Stimulated activated naive B cell treated with anti-CD40 and anti-IgM and Interleukin-4, amounts not matched to agents 10 μg/mL and 1 μg/mL and 100 μg/mL, for 72 hours (primary cell): ENCODE measurements at places on chromosomes 7 and 10.

- DNase-seq: no peak
Observed at GRCh38 chr10:50511492-50512213, 112.1 kb downstream of the SGMS1 start.

GRCh38 chr10:44647877-44648542 is 263.1 kb upstream of the CXCL12 start:
- DNase-seq: no peak

GRCh38 chr7:116630932-116631671 is 40.9 kb upstream of the MET start:
- DNase-seq: peak; percentile 15

DNA sequence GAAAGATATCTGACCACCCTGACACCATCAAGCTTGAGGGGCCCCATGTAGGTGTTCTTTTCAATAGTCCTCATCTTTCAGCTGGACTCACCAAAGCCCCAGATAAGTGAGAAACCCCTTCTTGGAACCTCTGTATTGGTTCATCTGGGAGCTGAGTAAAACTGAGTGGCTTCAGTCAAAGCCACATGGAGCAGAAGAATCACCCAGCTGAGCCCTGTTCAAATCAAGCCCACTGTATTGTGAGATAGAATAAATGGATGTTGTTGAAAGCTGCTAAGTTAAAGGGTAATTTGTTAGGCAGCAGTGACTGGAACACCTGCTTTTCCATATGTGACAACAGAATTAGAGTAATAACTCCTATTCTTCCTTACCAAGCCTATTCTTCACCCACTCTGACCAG is 64.8 kb upstream of the SDK1 start:
- DNase-seq: no peak

DNA sequence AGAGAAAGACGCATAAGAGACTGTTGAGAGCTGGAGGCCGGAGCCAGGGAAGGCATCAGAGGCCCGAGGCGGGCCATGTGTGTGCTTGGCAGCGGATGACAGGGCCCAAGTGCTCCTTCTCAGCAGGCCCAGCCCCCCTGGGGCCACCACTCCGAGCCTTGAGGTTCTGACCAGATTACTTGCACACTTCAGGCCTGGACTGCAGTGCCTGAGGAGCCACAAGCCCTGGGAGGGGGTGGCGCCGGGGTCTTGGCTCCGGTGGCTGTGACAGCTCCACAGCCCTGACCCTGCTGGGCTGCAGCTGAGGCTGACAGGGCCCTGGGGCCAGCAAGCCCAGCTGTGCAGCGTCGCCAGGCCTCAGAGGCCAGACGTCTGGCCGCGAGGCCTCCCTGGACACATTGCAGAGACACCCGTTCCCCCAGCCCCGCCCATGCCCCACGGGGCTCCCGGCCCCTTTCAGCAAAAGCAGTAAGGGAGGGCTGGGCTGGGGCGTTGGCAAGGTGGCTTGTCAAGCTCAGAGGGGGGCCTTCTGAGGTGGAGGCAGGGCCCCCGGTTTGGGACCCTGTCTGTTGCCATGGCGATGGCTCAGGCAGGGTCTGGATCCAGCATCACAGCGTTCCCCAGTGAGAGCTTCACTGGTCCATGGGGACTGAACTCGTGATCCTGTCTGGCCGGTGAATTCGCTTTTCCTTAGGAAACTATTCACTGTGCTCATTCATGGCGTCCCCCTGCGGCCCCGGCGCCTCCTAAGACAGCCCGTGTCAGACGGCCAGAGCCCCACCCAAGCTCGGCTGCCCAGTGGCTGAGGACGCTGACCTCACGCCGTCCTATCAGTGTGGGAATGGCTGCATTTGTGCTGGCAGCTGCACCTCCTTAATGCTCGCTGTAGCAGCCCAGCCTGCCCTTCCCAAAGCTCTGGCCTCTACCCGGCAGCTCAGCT is 5.7 kb downstream of the ELN start:
- DNase-seq: no peak

- no peak for DNase-seq
Observed at GRCh38 chr10:107686095-107686494, 521.6 kb upstream of the SORCS1 start.

- DNase-seq: no peak
Observed at GRCh38 chr7:151403764-151404163, 6.1 kb downstream of the WDR86 start.

- DNase-seq: no peak
Observed at GRCh38 chr7:157469181-157470016, 132.6 kb downstream of the DNAJB6 start.

DNA sequence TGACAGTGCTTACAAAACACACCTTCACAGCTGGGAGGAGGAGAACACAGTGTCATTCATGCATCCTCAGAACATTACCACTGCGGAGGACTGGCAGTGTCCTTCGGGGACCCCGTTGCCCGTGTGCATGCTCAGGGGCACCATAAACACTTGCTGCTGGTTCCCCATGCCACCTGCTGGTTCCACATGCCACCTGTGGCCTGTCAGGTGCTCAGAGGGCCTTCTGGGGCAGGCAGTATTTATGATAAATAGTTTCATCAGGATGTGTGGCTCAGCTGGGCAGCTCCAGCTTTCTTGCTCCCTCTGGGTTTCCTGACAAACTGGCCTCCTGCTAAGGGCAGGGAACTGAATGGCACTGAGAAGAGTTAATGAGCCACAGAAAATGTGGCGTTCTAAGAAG is 32.1 kb downstream of the CELF2 start:
- no peak for DNase-seq

GRCh38 chr7:66142334-66142733 is 27.7 kb downstream of the CRCP start:
- no peak for DNase-seq

- no peak for DNase-seq
Observed at GRCh38 chr10:85457191-85457590, 909.4 kb downstream of the GRID1 start.

- DNase-seq: no peak
Observed at GRCh38 chr7:138465046-138465445, 5.0 kb downstream of the TRIM24 start.

- DNase-seq: no peak
Observed at GRCh38 chr7:105594034-105594433, 12.7 kb upstream of the EFCAB10 start.

GRCh38 chr10:30456266-30456665 is 22.3 kb downstream of the MAP3K8 start:
- DNase-seq: no peak

- DNase-seq: no peak
Observed at GRCh38 chr10:113125612-113126011, 175.6 kb downstream of the TCF7L2 start.

DNA sequence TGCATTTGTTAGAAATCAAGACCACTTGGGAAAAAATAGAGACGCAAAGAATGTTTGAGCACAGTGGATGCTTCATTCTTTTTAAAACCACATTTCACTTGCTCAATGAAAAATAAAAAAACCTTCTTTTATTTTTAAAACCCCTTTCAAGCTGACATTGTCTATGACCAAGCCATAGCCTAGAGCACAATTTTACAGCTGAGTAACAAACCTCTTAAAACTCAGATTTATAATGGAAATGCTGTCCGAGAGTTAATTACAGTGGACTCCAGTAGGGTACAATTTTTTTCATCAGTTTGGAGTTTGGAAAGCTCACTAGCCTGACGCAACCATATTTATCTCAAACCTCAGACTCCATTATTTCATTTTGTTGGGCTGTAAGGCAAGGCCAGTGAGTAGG is 116.3 kb downstream of the RNLS start:
- no peak for DNase-seq

DNA sequence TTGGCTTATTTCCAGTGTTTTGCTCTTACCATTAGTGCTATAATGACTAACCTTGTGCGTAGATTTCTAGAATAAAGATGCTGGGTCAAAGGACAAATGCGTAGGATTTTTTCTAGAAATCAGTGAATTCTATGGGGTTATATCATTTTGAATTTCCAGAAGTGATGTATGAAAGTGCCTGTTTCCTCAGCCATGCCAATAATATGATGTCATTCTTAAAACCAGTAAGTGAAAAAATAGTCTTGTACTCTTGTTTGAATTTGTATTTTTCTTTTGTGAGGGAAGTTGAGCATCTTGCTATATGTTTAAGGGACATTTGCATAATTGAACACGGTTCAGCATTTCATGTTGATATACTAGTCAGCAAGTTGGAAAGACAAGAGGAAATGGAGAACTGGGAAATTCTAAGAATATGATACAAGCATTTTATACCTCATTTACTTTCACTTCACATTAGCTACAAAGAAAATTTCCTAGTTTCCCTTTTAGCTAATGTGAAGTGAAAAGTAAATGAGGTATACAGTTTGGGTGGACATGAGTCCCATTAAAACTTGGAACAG is 3.8 kb upstream of the DNAH11 start:
- no peak for DNase-seq

DNA sequence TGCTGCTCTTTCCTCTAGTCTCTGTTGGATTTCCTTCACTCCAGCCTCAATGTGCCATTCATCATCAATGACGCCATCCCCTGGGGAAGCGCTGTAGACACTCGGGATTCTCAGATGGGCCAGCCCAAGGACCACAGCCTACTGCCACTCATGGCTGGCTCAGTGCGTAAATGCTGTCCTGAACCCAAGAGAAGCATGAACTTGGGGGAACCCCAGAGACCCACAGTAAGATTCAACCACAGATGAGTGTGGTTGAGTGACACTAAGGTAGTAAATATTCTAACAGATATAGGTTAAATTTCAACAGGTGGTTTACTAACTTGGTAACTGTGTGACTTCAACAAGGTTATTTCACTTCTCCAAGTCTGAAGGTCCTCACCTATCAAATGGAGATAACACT is 304.1 kb downstream of the GRM8 start:
- no peak for DNase-seq

DNA sequence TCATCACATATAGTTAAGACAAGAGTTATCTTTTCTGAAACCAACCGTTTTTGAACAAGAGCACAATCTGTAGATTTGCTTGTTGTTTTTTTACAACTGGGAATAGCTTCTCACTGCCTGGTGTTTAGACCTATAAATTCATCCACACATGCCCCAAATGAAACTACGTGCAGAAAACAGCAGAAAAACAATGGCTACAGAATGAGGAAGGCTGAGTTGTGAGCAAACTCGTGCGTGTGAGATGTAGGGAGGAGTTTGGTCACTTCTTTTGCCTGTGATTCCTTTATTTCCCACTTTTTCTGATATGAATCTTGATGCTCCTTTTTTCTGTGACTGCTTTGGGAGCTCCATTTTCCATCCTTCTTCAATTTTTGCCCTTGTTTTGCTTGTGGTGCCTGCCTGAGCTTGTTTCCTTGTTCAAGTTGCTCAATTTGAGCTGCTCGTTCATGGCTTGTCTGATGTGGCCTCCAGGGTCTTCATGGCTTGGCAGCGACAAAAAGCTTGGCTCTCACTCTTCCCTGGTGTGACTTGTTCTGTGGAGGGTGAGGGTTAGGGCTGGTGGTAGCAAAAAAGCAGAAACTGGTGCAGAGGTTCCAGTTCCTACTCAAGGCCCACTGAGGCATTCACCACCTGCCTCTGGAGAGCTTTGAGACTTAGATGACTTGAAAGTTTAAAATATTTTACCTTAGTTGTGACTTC is 76.9 kb downstream of the ZNF365 start:
- DNase-seq: no peak

GRCh38 chr7:146375170-146375569 is 258.6 kb downstream of the CNTNAP2 start:
- no peak for DNase-seq

- no peak for DNase-seq
Observed at GRCh38 chr10:57905010-57905409, 362.7 kb downstream of the IPMK start.

GRCh38 chr10:109556399-109556798 is 366.9 kb downstream of the XPNPEP1 start:
- DNase-seq: no peak

- no peak for DNase-seq
Observed at GRCh38 chr7:116193329-116194087, 16.8 kb upstream of the TES start.

DNA sequence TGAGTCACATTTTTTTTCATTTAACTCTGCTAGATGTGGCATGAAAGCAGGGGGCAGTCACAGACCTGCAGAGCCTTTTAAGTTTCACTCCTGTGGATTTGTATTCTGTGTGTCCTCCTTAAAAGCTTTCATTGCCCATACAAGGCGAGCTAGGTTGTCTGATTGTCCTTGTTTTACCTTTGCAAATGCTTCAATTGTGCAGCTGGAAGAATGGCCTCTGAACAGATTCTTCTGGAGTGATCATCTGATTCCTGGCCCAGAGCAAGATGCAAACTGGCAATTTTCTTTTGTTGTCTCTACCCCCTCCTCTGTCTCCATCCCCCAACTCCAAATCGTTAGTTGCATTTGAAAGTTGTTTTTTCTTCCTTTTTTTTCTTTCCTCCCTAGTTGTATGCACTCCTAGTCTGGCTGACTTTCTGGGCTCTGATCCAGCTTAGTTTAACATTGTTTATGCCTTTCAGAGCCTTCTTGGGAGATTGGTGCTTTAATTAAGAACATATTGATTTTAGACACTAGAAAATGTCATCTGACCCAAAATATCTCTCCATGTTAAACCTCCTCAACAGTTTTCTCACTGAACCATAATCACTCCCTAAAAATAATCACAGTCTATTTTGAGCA is 150.2 kb downstream of the REEP3 start:
- DNase-seq: no peak

DNA sequence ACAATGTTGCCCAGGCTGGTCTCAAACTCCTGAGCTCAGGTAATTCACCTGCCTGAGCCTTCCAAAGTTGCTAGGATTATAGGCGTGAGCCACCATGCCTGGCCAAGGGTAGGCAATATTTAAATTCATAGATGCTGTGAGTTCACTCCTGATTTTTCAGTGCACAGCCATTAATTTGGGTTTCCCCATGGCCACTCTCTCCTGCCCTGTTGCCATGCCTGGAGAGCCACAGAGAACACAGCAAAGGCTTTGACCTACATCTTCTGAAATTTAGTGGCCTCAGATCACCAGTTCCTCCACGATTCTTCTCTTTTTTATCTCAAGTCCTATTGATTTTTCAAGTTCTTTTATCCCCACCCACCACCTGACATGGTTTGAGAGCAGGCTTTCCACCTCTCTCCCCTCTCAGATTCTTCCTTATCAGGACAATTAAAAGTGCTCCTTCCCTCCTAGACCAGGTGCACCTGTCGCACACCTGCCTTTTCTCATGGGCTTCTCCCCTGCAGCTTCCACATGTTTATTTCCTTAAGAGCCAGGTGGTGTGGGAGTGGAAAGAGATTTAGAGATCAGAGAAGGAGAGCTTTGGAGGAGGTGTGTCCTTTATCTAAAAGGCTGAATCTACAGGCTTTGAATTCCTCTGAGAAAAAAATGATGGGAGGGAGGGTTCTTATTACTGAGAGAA is 123.8 kb downstream of the ADRA2A start:
- DNase-seq: no peak

DNA sequence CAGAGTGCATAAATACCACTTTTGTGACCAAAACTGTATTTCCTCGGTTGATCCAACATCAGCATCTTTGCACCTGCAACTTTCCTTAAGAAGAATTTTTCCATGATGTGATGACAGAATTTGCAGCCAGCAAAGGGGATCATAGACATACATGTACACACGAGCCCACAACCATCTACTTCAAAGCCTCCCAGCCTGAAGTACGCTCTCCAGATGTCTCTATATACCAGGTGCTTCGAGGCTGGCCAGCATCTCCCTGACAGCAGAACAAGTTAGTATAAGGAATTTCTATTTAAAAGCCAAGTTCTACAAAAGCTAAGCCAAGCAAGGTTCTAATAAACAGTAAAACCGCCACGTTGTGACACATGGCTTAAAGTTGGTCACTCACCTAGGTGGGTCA is 328.5 kb downstream of the KCNMA1 start:
- no peak for DNase-seq

- no peak for DNase-seq
Observed at GRCh38 chr10:125094806-125095205, 65.6 kb downstream of the CTBP2 start.
